ENCODE measurements at places on chromosomes 16 and 17.

- DNase-seq, result peak; percentile 67
Measured at GRCh38 chr17:30336369-30337171, 2.7 kb upstream of the TMIGD1 start.

- peak; percentile 87 for DNase-seq
Measured at GRCh38 chr17:77494664-77495435, 354.1 kb downstream of the SEC14L1 start.

- DNase-seq, result no peak
Measured at GRCh38 chr17:76274112-76274956, 9.2 kb downstream of the UBALD2 start.

GRCh38 chr17:68600067-68600930 is 868 bp downstream of the FAM20A start:
- peak; percentile 75 for DNase-seq

DNA sequence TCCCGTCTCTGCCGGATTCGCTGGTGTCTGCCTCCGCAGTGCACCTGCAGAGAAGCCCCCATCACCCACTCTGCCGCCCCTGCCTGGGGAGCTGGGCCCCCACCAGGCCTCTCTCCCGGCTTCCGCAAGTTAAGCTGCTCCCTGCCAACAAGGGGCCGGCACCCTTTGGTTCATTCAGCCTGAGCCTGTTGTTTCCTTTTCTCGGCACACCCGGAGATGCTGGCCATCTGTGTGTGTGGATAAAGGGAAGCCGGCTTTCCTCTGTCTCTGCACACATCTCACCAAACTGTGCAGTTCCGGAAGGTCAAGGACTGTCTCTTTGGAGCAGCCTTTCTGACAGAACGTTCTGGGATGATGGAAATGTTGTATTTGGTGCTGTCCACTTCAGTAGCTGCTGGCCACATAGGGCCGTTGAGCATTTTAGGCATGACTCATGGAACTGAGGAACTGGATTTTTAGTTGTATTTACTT is 6.8 kb downstream of the MAPK8IP3 start:
- no peak for DNase-seq

- no peak for DNase-seq
Measured at GRCh38 chr16:70304892-70305448, 6.0 kb downstream of the DDX19B start.

DNA sequence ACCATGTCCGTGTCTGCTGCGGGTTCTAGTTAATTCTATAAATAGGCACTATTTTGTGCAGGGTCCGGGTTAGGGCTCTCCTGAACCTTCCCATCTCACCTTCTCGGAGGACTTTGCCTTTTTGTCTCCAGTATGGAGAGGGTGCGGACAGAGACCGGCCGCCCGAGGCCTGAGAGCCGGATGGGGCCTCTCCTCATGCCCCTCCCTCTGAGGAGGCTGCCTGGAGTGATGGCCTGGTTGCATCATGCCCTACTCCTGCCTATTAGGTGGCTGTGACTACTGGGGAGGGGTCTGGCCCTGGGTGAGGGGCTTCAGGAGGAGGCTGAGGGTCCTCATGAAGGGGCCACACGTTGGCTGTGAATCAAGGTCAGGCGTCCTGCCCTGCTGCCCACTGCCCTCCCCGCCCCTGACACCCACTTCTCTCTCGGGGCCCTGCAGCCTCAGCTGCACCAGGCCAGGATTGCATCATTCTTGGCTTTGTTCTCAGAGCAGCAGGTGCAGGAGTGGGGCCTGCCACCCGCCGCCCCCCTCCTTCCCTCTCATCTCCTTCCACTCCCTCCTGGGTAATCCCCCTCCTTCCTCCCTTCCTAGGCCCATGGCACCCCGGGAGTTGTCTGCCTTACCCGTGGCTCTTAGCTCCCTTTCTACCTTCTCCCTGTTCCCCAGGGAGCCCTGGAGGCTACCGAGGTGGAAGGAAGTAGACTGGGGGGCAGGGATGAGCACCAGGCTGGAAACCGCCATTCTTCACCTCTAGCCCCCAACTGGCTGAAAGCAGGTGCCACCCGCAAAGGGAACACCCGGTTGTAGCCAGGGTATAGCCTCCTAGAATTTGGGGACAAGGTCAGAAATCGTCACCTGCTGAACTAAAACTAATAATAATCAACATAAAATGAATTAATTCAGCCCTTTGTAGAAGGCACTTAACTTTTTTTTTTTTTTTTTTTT is 12.7 kb upstream of the ARHGAP23 start:
- DNase-seq, result peak; percentile 61

DNA sequence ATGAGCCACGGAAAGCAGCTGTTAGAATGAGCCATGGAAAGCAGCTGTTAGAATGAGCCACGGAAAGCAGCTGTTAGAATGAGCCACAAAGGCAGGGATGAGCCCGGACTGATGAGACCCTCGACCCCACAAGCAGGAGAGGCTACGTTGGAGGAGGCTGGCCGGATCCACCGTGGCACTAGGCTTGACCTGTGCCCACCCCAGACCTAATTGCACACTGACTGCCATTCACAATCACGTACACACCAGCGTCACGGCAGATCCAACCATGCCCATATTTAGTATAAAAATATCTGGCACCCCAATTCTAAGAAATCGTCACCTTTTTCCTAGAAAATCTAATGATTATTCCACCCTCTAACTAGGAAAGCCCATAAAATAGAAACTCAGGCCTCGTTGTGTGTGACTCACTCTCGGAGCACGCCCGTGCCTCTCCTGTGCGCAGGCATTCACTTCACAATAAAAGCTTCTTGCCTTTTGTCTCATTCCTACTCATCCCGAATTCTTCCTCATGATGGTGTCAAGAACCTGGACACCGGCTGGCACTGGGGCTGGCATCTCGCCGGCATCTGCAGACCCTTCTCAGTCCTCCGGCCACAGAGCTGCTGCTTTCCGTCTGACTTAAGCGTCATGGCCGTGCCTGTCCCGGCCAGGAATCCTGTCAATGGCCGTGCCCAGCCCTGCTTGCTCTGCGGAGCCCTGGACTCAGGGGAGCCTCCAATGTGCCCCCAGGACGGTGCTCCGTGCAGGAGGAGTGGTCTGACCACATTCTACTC is 5.5 kb upstream of the SECTM1 start:
- peak; percentile 36 for DNase-seq

GRCh38 chr17:80873307-80873951 is 118.2 kb upstream of the CHMP6 start:
- peak; percentile 93 for DNase-seq

DNA sequence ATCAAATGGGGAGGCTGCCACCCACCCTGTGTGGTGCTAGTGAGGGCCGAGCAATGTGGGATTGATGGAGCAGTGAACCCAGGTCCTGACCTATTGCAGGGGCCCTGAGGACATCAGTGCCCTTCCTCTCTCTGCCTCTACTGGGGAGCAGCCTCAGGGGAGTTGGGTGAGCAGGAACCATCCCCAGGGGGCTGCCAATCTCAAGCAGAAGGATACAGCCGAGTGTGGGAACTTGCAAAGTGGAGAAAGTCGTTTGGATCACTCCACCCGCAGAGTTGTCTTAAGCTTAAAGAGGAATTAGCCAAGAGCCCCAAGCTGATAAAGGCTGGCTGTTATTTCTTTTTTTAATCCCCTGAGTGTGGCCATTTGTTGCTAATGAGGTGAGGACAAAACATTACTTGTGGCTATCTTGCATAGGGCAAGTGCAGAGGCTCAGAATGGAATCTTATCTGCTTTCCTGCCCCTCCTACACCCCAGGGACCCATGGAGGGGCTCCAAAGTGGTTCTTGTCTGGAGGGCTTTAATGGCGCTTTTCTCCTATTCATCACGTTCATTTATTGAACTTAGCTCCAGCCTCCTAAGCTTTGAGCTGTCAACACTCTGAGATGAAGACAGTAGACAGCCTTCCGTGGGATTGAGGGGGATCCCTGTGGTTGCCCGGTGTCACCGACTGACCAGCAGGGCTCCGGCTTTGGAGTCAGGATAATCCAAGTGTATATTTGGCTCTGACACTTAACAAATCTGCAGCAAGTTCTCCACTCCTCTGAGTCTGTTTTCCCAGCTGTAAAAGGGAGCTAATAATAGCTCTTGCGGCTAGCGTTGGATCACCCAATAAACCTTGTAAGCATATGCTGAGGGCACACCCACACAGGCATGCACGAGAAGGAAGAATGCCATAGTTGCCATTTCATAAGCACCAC is 45.1 kb downstream of the MYH11 start:
- DNase-seq, result peak; percentile 58

DNA sequence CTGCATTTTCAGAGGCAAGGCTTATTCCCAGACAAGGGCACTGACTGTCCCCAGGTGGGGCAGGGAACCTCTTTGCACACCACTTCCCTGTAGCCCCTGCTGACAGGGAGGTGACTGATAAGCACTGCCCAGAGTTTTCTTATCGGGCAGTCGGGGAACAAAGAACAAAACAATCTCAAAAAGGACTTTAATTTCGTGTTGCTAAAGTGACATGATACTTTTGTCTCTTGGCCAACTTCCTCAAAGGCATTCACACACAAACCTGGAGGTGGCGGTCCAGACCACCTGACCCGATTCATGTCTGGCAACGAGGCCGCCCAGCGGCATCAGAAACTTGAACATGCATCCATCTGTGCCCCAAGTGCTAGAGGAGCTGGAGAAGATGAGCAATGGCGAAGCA is 28.9 kb downstream of the ZDHHC7 start:
- DNase-seq, result no peak

- peak; percentile 42 for DNase-seq
Measured at GRCh38 chr17:18177722-18178121, 5.9 kb upstream of the ALKBH5 start.

- peak; percentile 90 for DNase-seq
Measured at GRCh38 chr17:49494986-49495841, at the start of gene NGFR. Gene NGFR (plus strand): TSS chr17:49495293. CDS start chr17:49495418, 125 bp downstream.

- DNase-seq, result no peak
Measured at GRCh38 chr16:65333283-65333682, 211.4 kb upstream of the CDH11 start.

DNA sequence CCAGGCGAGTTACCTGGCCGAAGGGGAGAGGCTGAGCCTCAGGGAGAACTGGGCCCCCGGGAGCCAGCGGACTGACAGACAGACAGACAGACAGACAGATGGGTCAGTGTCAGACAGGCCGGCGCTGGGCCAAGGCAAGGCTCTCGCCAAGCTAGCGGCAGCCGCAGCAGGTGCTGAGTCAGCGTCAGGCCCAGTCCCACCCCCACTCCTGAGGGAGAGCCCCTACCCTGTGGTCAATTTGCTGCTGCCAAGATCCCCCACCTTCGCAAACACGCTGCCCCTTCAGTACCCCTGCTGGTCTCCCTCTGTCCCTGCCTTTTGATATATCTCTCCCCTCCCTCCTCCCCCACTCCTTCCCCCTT is 1.5 kb downstream of the FGF11 start:
- peak; percentile 66 for DNase-seq

- peak; percentile 70 for DNase-seq
Measured at GRCh38 chr17:10737168-10737622, 7.4 kb upstream of the TMEM220 start.

GRCh38 chr16:89412811-89413210 is 77.5 kb downstream of the ANKRD11 start:
- DNase-seq, result peak; percentile 78

DNA sequence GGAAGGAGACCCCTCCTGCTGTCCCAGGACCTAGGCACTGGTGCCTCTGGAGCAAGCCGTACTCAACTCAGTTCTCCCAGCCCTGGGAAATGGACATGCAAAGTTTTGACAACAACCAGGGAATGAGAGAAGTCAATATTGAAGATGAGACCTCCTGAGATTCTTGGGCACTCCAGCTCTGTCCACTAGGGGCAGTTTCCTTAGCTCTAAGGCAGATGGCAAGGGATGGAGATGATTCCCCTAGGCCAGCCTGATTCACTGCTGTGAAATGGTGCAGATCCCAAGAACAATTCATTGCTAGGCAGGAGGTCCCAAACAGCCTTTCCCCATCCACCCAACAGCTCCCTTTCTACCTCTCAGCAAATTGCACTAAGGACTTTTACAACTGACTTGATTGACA is 20.5 kb upstream of the SDR42E2 start:
- peak; percentile 59 for DNase-seq

GRCh38 chr16:72362973-72363372 is 191.0 kb upstream of the PMFBP1 start:
- DNase-seq, result no peak

DNA sequence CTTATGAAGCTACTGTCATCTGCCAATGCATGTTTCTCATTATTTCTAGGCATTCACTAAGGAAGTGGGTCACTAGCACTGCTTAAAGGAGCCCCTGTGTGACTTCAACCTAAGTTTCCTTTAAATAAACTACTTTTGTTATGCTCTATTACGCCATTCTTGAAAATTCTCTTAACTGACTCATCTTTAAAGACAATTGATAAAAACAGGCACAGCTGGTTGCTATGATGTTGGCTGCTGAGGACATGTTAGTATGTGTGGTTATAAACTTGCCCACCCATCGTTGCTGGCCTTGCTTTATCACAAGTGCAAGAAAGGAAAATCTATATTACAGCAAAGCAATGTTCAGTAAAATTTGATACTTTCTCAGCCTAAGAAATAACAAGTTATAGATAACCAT is 75.8 kb upstream of the CNTNAP4 start:
- DNase-seq, result no peak

DNA sequence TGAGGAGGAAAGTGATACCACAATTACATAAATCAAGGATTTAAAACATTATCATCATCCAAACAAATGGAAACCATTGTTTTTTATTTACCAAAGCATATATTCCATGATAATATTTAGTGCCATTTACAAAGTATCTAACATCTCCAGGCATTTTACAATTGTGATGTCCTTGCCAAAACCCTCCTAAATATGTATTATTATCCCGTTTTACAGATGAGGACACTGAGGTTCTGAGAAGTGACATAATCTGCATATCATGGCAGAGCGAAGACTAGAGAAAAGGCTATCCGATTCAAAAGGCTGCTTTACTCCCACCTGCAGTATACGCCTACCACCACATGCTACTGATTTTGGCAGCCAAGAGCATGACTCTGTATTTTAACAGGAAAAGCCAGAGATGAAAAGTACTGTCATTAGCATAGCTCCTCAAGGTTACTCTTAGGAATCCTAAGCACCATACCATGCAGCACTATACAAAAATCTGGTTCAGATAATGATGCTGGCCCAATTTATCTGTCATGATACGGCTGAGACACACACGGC is 301.4 kb downstream of the CA10 start:
- peak; percentile 18 for DNase-seq

- no peak for DNase-seq
Measured at GRCh38 chr17:38797158-38797490, 2.2 kb downstream of the PIP4K2B start.

DNA sequence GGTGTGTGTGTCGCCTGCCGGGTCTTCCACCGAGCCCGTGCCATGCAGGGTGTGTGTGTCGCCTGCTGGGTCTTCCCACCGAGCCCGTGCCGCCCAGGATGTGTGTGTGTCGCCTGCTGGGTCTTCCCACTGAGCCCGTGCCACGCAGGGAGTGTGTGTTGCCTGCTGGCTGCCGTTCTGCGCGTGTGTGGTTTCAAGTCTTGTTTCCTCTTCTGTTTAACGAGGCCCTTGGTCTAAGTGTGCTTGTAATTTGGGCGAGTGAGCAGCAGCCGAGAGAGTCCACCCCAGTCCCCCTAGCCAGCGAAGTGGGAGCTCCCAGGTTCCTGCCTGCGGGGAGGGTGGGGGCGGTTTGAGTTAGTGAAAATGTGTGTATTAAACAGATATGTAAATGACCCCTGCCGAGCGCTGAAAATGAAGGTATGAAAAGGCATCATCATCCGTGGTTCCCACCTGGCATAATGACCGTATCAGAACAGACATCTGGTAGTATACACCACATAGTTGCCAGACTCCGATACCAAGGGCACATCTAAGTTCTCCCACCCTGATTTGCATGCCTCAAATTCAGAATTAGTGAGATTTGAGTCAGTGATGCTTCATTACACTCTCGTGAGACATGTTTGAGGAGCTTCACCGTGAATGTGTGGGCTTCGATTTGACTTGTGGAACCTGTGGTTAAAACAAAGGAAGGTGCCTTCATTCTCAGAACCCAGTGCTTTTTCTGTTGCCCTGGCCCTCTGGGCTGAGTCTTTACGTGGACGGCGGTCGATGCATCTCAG is 114.5 kb upstream of the CHMP6 start:
- DNase-seq, result no peak
